ENCODE measurements at places on chromosomes 2 and 18. TPM values are rescaled to one million over a fixed set of nuclear protein-coding genes. Genes with fewer than 3 reads are reported as not detected.
A peak's percentile ranks its signal among the peaks of the same experiment; 100 is the strongest.

SCYGR4 gene
- total RNA-seq = not detected

GRCh38 chr2:119475857-119476244 is 44.2 kb downstream of the TMEM37 start:
- H3K4me1 ChIP-seq = no peaks in the 10 kb centered on the region
- no peaks in the 10 kb centered on the region for H3K27me3 ChIP-seq
- no peak for DNase-seq
- no peaks in the 10 kb centered on the region for H3K36me3 ChIP-seq

CCDC68 gene
- total RNA-seq = 0.33 TPM

CCBE1 gene
- not detected for total RNA-seq

GRCh38 chr2:225512876-225513540 is 113.5 kb downstream of the NYAP2 start:
- H3K4me3 ChIP-seq = no peak overlapping the region
- no peaks in the 10 kb centered on the region for H3K4me1 ChIP-seq
- DNase-seq = no peak
- H3K27ac ChIP-seq = no peak overlapping the region
- no peaks in the 10 kb centered on the region for H3K36me3 ChIP-seq

- H3K4me3 ChIP-seq = peak overlapping the region; percentile 53
- no peak overlapping the region for H3K27ac ChIP-seq
- H3K27me3 ChIP-seq = peaks cover 11% of the 10 kb centered on the region
- no peaks in the 10 kb centered on the region for H3K36me3 ChIP-seq
Measured at GRCh38 chr18:61893309-61893970, 633 bp upstream of the RNF152 start.

DNA sequence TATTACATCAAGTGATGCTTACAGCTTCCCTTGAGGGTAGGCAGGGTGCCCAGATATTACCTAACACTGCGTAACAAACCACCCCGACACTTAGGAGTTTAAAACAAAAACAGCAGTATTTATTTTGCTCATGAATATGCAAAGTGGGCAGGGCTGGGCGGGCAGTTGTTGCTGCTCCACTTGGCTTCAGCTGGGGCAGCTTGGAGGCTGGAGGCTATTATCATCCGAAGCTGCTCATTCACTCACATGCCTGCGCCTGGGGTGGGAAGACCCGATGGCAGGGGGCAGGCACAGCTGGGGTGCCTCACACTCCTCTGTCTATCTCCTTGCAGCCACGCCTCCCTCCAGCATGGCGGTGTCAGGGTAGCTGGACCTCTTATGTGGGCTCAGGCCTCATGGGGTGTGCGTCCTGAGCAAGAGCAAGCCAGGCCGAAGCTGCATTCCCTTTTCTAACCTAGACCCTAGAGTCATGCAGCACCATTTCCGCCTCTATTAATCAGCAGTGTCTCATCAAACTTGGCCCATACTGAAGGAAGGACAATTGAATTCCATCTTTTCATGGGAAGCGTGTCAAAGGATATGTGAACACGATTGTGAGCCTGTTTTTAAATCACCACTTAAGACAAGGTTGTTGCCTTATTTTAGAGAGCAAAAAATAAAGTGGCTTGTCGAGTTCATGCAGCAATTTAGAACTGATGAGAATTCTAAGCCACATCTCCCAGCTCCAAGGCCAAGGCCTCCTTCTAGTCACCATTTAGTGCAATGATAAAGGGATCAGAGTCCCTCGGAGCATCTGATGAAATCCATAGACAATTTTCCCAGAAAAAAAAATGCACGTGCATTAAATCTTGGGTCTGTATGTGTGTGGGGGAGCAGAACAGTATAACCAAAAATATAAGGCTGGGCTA is 54.9 kb downstream of the SDC1 start:
- no peak overlapping the region for H3K27ac ChIP-seq
- DNase-seq = no peak
- H3K4me1 ChIP-seq = no peaks in the 10 kb centered on the region
- no peaks in the 10 kb centered on the region for H3K27me3 ChIP-seq
- H3K4me3 ChIP-seq = no peak overlapping the region

SKOR2 gene
- total RNA-seq = not detected

DNA sequence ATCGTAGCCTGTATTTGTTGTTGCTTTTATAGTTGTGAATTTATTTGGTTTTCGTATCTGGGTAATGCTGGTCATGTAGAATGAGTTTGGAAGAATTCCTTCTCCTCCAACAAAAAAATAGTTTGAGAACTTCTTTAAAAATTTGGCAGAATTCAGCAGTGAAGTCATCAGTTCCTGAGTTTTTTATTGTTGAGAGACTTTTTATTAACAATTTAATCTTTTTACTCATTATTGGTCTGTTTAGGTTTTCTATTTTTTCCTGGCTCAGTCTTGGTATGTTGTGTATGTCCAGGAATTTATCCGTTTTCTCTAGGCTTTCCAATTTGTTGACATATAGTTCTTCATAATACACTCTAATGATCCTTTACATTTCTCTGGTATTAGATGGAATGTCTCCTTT is 1613.3 kb upstream of the PIK3C3 start:
- no peak overlapping the region for H3K27ac ChIP-seq
- H3K27me3 ChIP-seq = no peaks in the 10 kb centered on the region
- H3K36me3 ChIP-seq = no peaks in the 10 kb centered on the region
- no peak overlapping the region for H3K4me3 ChIP-seq

DNA sequence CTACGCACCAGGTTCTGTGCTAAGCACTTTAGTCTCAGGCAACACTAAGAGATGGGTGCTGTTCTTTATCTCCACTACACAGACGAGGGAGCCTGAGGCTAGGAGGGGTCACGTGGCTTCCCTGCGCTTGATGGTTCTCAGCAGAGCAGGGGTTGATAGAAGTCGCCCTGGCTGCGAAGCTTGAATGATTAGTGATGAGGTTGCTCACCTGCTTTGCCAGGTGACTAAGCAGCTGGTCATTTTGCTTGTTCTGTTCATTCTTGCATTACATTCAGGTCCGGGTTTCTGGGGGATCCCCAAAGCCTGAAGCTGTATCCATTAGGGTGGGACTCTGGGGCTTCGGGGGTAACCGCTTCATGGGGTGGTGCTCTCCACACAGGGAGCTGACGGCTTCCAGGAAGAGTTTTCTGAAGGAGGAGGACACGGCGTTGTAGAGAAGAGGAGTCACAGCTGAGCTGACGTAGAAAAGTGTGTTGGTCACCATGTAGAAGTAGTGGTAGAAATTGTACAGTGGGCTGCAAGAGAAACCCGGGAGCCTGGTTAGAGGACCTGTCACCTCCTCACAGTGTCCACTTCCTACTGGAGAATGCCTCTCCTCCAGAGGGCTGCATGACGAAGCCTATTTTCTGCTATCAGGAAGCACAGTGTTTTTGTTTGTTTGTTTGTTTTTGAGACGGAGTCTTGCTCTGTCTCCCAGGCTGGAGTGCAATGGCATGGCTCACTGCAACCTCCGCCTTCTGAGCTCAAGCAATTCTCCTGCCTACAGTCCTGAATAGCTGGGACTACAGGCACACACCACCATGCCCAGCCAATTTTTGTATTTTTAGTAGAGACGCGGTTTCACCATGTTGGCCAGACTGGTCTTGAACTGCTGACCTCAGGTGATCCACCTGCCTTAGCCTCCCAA is 11.5 kb downstream of the NTSR2 start:
- H3K27me3 ChIP-seq = no peaks in the 10 kb centered on the region
- H3K36me3 ChIP-seq = no peaks in the 10 kb centered on the region
- no peak overlapping the region for H3K27ac ChIP-seq
- no peak overlapping the region for H3K4me3 ChIP-seq
- H3K4me1 ChIP-seq = no peaks in the 10 kb centered on the region

DNA sequence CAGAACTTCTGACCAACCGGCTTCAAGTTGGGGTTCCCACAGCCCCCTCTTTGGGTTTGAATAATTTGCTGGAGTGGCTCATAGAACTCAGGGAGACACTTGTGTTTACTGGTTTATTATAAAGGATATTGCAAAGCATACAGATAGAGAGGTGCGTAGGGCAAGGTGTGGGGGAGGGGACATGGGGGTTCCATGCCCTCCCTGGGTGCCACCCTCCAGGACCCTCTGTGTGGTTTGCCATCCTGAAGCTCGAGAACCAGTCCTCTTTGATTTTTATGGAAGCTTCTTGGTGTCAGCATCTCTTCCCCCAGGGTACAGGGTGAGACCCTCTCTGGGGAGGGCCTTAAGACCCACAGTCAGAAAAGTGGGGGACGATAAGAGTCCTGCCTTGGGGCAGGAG is 38.8 kb downstream of the ITGB1BP1 start:
- DNase-seq = no peak
- no peaks in the 10 kb centered on the region for H3K4me1 ChIP-seq
- no peaks in the 10 kb centered on the region for H3K36me3 ChIP-seq
- no peaks in the 10 kb centered on the region for H3K27me3 ChIP-seq
- no peak overlapping the region for H3K4me3 ChIP-seq
- H3K27ac ChIP-seq = no peak overlapping the region

DNA sequence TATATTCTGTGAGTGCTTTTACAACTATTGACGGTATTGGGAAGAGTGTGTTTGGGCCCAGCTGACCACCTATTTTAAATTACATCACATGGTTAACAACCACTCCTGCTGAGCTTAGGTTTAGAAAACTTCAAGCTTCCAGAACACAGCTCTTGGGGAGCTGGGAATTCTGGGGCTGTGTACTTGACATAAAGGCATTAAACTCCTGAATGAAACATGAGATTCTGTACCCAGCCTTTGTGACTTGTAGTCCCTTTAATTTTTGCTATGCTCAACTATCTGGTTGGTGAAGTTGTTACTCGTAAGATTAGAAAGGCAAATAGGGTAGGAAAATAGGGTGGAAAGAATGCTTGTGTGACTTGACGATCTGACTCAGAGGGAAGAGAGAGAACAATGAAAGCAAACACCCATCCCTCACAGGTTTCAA is 66.9 kb downstream of the LTBP1 start:
- H3K27ac ChIP-seq = no peak overlapping the region
- no peak overlapping the region for H3K4me3 ChIP-seq
- no peaks in the 10 kb centered on the region for H3K36me3 ChIP-seq
- DNase-seq = no peak

SPATS2L gene
- 5.9 TPM for total RNA-seq

DNA sequence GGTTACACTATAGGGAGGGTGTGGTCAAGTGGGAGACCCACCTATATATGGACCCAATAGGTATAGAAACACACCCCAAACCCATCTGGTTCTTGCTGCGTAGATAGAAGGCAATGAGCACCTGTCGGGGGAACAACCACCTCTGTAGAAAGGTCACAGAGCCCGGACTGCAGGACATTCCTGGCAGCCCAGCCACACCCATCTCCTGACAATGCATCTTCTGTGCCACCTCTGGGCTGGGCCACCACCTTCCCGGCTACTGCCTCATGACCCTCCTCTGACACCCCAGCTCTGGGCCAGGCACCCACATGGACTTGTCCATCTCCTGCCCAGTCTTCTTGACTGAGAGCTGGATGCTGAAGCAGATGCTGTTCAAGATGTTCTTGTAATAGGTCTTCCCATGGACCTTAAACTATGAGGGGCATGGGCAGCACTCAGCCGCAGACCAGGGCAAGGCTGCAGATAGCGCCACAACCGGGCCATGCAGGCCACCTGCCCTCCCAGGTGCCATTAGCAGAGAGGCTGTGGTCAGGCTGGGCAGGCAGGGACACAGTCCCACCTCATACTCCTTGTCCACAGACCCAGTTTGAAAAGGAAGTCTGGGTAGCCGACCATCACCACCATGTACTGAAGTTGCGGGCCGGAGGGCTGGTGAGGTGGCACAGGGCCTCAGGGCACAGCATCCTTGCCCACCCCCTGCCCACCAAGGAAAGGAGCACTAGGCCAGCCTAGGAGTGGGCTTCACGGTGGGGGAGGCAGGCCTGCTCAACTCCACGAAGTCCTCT is 9.3 kb downstream of the ALPG start:
- H3K27me3 ChIP-seq = no peaks in the 10 kb centered on the region
- peaks cover 3% of the 10 kb centered on the region for H3K4me1 ChIP-seq
- no peak for DNase-seq
- no peak overlapping the region for H3K27ac ChIP-seq
- no peak overlapping the region for H3K4me3 ChIP-seq

DNA sequence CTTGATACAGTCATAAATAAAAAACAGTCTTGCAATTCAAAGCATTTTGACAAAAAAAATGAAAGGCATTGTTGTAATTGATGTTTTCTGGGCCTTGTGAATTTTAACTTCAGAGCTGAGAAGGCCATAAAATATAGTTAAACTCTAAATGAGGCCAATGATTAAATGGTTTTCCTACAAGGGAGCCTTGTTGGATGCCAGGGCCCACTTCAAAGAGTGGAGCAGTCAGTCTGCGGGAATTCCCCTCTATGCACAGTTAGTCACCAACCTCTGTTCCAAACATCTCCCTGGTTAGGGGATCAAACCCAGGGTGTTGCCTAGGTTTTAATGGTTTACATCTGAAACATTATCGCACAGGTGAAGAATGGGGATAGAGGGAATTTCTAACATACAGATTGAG is 143.4 kb downstream of the NCKAP5 start:
- no peak for DNase-seq
- no peak overlapping the region for H3K27ac ChIP-seq
- H3K4me3 ChIP-seq = no peak overlapping the region
- no peaks in the 10 kb centered on the region for H3K4me1 ChIP-seq

DNA sequence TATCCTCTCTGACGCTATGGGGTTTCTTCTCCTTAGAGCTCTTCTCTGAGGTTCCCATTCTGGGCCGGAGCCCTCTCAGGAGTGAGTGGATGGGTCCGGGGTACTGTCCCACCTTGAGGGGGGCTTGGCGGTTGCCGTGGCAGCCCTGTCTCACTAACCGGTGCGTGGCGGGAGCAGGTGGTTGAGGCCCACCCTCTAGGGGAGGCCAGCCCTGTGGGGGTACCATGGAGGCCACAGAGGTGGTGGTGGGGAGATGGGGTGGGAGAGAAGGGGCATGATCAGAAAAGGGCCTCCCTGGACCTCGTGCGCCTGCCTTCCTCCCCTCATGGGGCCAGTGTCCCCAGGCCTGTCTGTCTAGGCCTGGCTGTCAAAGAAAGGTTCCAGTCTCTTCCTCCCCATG is 22.3 kb downstream of the IGFBP5 start:
- no peak overlapping the region for H3K27ac ChIP-seq
- DNase-seq = no peak
- H3K27me3 ChIP-seq = no peaks in the 10 kb centered on the region

GRCh38 chr2:37686792-37687526 is 15.5 kb upstream of the CDC42EP3 start:
- peaks cover 27% of the 10 kb centered on the region for H3K4me1 ChIP-seq
- H3K27ac ChIP-seq = no peak overlapping the region
- DNase-seq = no peak
- no peaks in the 10 kb centered on the region for H3K36me3 ChIP-seq

DNA sequence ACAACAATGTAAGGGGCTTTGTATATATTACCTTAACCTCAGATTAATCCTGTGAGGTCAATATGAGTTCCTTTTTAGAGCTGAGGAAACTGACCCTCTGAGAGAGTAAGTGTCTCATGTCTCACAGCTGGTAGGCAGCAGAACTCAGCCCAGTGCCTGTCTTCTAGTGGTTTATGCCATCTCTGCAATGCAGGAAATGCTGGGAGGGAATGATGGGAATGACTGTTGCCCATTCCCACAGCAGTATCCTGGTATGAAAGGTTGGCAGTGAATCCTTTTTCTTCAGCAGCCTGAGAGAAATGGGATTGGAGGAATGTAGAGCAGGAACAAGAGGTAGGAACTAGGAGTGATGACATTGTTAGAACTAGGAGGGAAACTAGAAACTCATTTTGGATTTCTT is 6.0 kb downstream of the MRPL30 start:
- H3K4me3 ChIP-seq = no peak overlapping the region
- no peak overlapping the region for H3K27ac ChIP-seq
- no peak for DNase-seq
- no peaks in the 10 kb centered on the region for H3K27me3 ChIP-seq

GRCh38 chr2:19667085-19667484 is 234.7 kb downstream of the TTC32 start:
- no peak for DNase-seq
- no peaks in the 10 kb centered on the region for H3K4me1 ChIP-seq
- H3K36me3 ChIP-seq = no peaks in the 10 kb centered on the region
- no peak overlapping the region for H3K4me3 ChIP-seq
- no peak overlapping the region for H3K27ac ChIP-seq
- H3K27me3 ChIP-seq = no peaks in the 10 kb centered on the region

M1AP gene
- not detected for total RNA-seq

Data from CD4-positive, alpha-beta memory T cell (primary cell).